SK-N-DZ (cell line): ENCODE measurements at places on chromosomes 16 and 17.

- no peak for DNase-seq
These were observed 37.7 kb upstream of the PHLPP2 start for GRCh38 chr16:71762186-71762585.

- no peak for DNase-seq
These were observed 1.1 kb downstream of the NDEL1 start for GRCh38 chr17:8436844-8437171.

GRCh38 chr16:70778901-70779309 is 22.1 kb downstream of the VAC14 start:
- DNase-seq: peak; percentile 39

GRCh38 chr17:19262650-19263631 is 25.8 kb downstream of the EPN2 start:
- DNase-seq: no peak

DNA sequence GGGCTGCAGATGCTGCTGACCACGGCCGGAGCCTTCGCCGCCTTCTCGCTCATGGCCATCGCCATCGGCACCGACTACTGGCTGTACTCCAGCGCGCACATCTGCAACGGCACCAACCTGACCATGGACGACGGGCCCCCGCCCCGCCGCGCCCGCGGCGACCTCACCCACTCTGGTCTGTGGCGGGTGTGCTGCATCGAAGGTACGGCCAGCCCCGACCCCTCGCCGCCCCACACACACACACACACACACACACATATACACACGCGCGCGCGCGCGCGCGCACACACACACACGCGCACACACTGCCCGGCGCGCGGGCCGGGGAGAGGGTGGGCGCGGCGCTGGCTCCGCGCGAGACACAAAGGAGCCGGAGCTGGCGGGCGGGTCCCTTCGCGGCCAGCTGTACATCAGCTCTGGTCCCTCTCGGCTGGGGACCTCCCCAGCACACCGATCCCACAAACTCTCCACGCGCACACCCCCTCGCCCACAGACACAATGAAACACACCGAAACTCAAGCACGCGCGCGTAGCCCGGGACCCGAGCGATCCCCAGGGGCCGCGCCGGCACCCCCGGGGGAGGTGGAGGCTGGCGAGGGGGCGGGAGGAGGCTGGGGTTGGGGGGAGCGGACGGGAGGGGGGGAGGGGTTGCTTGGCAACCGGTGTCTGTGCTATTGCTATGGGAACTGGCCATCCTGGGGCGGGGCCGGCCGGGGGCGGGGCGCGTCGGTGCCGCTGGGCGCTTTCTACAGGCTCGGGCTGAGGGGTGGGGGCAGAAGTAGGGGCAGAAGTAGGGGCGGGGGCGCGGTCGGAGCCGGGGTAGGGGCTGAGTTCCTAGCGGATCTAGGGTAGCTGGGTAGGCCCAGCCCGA is 658 bp downstream of the CACNG4 start:
- DNase-seq: peak; percentile 70

- DNase-seq: no peak
These were observed 4.6 kb downstream of the CD300LB start for GRCh38 chr17:74526681-74527080.

- DNase-seq: no peak
These were observed 41.5 kb upstream of the MED9 start for GRCh38 chr17:17435323-17435722.

DNA sequence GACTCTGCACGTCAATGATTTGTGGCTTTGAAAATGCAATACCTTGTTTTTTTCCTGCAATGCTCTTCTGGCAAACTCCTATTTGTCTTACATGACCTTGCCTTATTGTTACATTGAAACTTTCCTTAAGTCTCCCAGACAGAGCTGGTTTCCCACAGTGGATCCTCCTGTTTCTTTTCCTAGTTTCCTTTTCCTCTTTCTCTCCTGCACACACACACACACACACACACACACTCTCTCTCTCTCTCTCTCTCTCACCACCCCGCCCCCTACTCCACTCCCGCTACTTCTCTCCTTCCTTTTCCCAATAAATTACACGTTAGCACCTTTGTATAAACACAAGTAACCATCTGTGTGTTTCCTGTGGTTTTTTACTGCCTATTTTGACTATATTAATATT is 2.3 kb downstream of the ORC6 start:
- DNase-seq: no peak

GRCh38 chr16:49473131-49473530 is 99.5 kb downstream of the C16orf78 start:
- DNase-seq: no peak

- no peak for DNase-seq
These were observed 217.2 kb downstream of the SNX29 start for GRCh38 chr16:12193692-12194091.

- no peak for DNase-seq
These were observed 25.4 kb downstream of the IL4R start for GRCh38 chr16:27339180-27339579.

DNA sequence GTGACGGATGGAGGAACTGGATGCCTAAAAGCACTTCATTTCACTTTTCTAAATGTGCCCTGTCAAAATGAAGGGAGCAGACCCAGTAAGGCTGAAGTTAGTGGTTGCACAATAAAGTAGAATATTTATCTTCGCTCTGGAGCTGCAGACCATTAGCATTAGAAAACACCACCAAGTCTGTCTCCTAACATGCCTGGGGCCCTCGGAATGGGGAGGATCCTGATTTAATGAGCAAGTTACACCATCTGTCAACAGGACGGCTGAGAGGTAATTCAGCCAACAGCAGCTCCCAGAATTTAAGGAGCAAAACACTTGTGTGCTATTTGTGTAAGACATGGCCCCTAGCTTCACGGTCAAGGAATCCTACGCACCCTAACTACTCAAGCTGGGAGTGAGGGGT is 22.3 kb downstream of the CA10 start:
- DNase-seq: no peak

DNA sequence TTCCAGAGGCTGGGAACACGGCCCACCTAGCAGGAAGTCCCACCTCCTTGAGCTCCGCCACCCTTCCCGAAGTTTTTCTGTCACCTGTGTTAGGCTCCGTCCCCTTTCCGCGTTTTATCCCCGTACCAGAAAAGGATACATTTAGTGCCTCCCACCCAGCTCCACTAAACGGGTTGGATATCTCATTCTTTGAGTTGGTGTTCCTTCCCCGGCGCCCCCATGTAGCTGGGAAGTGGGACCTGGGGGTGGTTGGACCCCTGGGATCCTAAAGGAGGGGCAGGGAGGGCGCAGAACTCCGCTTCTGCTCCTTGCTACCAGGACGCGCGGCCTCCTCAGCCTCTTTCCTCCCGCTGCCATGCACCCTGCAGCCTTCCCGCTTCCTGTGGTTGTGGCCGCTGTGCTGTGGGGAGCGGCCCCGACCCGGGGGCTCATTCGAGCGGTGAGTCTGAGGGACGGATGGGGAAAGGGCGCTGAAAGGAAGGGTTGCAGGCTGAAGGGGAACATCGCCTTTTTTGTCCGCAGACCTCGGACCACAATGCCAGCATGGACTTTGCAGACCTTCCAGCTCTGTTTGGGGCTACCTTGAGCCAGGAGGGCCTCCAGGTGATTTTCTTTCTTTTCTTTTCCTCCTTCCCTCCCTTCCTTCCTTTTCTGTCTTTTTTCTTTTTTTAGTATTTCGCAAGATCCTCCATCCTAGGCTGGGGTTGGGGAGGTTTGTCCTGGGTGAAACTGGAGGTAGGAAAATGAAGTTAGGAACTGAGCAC is 669 bp downstream of the RNF167 start:
- no peak for DNase-seq

DNA sequence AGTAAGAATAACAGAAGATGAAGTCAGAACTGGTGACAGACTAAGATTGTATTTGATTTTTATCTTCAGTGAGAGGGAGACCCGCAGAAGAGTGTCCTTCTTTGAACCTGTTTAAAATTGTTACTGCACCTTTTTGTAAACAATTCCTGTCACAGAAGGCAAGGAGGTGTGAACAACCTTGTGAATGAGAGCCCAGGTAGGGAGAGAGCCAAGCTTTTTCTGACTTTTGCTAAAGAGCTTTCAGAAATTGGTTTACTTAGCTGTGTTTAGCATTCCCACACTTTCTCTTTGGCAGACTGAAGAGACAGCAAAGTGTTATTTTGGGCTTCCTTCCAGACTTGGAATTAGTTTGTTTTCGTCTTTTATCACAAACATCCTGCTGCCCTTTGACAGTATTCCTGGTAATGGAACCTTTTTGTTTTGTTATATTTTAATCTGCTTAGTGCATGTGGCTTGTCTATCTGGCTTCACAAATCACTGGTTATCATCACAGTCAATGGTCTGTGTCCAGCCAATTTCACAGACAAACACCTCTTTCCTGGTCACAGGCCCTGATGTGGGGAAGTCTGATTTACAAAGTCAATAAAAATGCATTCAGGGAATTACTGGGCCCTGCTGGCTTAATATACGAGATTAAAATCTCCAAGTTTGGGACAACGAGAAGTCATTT is 85.7 kb upstream of the HS3ST2 start:
- peak; percentile 2 for DNase-seq

DNA sequence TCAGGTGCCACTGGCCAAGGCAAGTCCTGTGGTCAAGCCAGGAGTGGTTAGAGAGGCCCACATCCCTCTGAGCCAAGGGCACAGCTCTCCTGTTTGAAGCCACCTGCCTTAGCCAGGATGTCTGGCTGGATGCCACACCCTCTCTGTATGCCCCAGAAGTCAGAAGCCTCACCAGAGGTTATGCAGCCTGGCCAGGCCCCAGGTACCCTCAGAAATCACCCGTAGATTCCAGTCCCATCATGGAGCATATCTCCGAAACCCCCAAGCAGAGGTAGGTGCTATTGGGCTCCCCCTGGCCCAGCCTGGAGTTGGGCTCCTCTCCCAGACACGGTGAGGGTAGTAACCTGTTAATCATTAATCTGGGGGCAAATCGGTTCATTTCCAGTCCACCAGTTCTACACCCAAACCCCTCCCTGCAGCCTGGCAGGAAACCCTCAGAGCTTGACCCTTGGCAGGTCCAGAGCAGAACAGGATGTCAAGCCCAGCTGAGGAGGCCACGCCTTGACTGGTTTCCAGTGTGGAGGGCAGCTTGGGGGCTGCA is 60.6 kb upstream of the TMEM97 start:
- DNase-seq: no peak

GRCh38 chr16:26863931-26864330 is 202.8 kb upstream of the C16orf82 start:
- no peak for DNase-seq

- no peak for DNase-seq
These were observed 29.0 kb upstream of the HEATR6 start for GRCh38 chr17:60107526-60108257.

- no peak for DNase-seq
These were observed 33.0 kb upstream of the GUCY2D start for GRCh38 chr17:7969433-7969832.

- DNase-seq: no peak
These were observed 110.8 kb downstream of the IRX3 start for GRCh38 chr16:54175552-54176375.

GRCh38 chr17:28645576-28645939 is 600 bp upstream of the BLTP2 start:
- DNase-seq: peak; percentile 20

- no peak for DNase-seq
These were observed 12.8 kb upstream of the SMG1 start for GRCh38 chr16:18938986-18939385.

- no peak for DNase-seq
These were observed 22.6 kb downstream of the SCNN1B start for GRCh38 chr16:23324727-23325126.

GRCh38 chr17:81294512-81295030 is 536 bp downstream of the SLC38A10 start:
- DNase-seq: no peak

GRCh38 chr17:7816926-7817642 is 16.9 kb upstream of the KDM6B start:
- no peak for DNase-seq

DNA sequence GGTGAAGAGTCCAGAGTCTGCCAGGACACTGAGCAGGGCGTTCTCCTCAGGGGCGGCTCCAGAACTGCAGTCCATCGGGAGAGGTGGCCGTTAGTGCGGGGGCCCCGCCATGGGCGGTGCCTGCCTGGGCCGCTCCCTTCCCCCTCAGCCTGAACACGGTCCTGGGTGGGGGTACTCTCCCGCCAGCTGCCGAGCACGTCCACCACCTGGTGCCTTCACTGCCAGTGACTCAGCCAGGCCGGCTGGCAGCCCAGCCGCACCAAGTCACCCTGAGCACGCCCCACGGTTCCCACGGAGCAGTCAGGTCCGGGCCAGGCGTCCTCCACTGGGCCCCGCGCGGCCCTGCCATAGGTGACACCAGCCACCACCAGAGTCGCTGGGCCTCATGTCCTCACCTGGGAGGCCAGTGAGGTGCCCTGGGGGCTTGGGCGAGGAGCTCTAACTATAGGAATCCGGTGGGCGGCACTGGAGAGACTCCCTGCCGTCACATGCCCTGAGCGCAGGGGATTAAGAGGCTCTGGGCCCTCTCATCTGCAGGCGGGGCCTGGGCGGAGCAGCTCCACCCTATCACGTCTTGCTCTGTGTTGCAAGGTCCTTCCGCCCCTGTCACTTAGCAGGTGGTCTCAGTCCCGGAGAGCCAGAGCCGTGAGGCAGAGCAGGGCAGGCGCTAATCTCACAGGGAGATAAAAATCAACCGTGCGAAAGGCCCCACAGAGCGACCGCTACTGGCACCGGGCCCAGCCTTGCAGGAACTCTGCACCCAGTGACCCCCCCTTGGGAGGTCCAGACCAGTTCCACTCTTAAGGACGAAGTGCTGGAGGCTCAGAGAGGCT is 14.3 kb downstream of the PIEZO1 start:
- peak; percentile 91 for DNase-seq

DNA sequence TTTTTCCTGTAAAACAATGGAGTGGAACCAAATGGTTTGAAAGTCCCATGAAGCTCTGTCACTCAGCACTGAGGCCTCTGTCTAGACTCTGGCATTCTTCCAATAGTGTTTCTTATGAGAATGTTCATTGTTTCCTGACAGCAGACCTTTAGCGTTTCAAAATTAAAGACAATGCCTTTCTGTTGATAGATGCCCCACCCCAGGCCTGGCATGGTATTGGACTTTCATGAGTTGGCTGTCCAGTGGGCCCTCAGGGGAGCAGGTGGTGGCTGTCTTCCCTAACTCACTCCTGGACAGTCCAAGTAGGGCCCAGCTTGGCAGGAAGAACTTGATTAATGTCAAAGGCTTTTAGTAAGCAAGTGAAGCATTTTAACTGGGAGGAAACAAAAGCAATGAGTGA is 186.5 kb upstream of the CCL2 start:
- no peak for DNase-seq

DNA sequence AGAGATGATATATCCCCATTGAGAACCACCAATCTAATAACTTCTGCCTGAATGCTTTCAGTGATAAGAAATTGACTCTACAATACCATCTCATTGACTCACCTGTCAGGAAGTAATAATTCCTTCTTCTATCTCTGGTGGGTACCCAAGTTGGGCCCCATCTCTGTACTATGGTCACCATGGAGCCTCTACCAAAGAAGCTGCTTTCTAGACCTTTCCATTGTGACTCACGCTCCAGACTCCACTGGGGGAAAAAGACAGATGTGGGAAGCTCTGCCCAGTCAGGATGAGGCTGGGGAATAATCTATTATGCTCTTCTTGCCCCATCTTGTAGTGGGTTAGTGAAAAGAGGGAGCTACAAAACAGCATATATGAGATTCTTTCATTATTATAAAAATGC is 100.4 kb downstream of the COPRS start:
- no peak for DNase-seq
